ENCODE measurements at places on chromosomes 5 and 9.

DNA sequence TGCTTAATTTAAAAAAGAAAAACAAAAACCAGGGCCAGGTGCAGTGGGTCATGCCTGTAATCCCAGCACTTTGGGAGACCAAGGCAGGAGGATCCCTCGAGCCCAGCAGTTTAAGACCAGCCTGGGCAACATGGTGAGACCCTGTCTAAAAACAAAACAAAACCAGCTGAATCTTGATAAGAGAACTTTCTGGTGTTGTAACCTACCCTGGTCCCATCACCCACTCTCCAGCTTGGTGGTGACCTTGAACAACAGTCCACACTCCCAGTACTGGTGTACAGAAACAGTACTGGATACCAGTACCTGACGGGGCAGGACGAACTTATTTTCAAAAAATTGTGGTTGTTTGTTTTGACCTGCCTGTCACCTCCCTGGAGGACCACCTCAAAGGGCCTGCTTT is 30.9 kb downstream of the CLTA start:
- no peak for DNase-seq

GRCh38 chr5:139683295-139684271 is 35.4 kb downstream of the CXXC5 start:
- no peak for DNase-seq

GRCh38 chr9:3758816-3759576 is 233.2 kb upstream of the RFX3 start:
- no peak for DNase-seq

DNA sequence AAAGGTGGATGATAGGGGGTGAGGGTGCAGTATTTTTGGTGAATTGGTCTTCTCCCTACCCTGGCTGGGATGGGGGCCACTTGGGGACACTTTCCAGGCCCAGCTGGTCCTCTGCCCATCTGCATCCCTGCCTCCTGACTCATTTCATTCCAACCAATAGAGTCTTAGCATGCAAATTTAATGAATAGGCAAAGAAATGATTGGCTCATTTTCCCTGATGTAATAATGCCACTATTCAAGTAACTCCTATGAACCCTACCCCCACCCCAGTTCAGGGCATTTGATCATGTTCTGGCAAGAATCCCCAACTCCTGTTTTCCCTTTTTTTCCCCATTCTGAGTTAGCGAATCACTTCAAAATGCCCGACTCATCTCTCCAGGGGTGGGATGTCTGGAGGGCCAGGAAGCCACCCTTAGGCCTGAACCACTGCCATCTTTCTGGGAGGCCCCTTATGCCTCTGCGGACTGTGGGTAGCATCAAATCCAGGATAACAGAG is 56.7 kb downstream of the PCDH1 start:
- no peak for DNase-seq

DNA sequence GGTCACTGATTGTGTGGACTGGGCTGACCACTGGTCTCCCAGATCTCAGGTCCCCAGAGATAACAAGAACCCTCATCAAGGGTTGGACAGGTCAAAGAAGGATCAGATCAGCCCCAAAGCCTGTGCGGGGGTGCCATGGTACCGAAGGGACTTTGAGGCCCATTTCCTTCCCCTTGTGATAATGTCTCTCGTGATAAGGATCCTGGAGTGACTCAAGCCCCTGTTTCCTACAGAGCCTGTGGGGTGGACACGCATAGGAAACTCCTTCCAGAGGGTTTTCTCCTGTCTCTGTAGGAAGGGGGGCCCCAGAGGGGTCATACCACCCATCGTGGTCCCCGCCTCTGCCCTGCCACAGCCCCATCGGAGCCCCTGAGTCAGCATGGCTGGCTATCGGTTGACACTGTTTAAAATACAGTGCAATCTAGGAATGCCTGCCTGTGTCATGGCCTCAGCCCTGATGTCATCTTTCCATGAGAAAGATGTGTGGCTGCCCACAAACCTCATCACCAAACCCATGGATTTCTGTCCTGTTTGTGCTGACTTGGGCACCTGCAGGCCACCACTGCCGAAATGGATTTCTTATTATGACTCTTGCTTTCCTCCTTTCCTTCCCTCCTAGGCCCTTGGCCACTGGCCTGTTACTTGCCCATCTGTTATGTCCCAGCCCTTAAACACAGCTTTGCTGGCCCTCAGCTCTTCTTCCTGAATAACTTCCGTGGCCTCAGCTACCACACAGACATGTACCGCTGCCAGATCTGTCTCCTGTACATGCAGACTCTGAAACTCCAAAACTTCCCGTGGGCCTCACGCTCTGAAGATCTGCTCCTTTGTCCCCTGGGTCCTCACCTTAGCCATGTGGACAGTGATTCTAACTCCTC is 2.9 kb upstream of the CSF2 start:
- DNase-seq, result no peak

Data from T-helper 1 cell (primary cell).